Retinal pigment epithelial cell (primary cell): ENCODE measurements at places on chromosomes 2 and 18.
A peak's percentile ranks its signal among the peaks of the same experiment; 100 is the strongest.

- no peak for DNase-seq
These were observed 463.3 kb downstream of the STK39 start for GRCh38 chr2:167784084-167784425.

DNA sequence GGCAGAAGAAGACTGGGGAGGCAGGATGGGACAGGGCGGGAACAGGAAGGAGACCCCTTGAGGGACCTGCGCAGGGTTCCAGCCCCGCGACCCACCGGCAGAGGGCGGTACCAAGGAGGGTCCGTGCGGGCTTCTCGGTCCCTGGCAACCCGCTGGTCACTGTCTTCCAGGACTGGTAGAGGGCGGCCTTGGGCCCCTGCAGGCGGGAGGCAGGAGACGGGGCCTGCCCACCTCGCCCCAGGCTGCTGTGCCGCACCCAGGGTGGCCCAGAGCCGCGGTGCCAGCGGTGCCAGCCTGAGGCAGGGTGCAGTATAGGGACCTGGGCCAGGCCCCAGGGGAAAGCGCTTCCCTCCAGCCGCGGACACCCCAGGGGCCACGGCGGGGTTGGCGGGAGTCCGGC is 34.5 kb downstream of the NEURL3 start:
- DNase-seq: no peak

DNA sequence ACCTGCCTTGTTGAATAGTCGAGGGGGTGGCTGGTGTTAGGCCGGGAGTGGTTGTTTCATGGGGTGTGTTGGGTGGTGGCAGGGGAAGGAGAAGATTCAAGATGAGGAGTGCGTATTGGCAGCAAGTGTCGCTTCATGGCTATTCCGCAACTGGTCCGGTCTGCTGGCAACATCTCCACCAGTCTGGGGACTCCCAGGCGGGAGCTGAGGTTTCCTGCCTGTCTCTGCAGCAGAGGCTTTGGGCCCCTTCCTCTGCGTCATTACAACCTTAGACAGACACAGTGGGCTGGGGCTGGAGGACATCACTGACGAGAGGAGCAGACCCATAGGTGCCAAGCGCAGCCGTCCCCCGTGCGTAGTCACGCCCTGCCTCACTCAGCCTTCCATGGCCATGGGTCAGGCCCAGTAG is 64.0 kb upstream of the MCFD2 start:
- DNase-seq: no peak

- DNase-seq: peak; percentile 90
These were observed 44.8 kb downstream of the ARL4C start for GRCh38 chr2:234451852-234452625.

GRCh38 chr2:80329491-80329890 is 24.9 kb upstream of the LRRTM1 start:
- DNase-seq: no peak

DNA sequence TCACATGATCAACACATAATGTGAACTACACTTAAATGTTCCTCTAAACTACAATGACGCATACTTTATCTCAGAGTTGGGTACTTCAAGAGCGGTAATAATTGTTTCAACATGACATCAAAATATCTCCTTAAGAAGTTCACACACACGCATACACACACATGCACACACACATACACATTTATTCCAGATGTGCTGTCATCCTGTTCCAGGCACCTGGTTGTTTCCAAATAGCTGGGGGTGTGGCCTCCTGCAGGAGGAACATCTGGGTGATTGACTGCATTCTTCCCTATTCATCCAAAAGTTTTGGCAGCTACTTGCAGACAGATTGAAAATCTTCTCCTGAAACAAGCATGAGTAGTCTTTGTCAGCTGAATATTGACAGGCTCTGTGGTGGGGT is 37.9 kb upstream of the PIK3C3 start:
- no peak for DNase-seq

DNA sequence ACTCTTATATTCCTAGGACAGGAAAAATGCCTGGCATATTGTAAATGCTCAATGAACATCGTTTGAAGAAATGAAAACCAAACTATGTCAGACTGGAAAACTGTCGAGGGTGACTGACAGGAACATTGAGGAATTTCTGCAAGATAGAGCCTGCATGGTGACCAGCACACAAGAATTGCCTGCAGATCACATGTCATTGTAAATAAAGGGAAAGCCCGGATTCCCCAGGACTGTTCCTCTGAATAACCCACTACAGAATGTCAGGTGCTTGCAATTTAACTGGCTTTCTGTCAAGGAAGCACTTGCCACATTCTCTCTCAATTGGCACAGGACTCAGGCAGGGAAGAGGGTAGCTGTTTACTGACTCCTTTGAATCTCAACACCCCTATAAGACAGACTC is 129.0 kb upstream of the REG3G start:
- no peak for DNase-seq

DNA sequence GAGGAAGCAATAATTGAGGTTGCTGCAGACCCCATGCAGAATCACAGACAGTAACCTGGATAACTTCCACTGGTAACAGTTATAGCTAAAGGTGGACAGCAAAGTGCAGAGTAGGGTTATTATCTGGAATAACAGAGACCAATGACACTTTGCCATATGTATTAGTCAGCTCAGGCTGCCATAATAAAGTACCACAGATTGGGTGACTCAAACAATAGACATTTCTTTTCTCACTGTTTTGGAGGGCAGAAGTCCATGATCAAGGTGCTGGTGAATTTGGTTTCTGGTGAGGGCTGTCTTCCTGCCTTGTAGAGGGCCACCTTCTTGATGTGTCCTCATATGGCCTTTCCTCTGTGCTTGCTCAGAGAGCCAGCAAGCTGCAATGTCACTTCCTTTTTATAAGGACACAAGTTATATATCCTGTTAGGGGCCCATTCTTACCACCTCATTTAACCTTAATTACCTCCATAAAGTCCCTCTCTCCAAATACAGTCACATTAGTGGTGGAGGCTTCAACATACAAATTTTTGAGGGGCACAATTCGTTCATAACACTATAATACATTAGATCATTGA is 191.0 kb upstream of the LRP1B start:
- DNase-seq: no peak

DNA sequence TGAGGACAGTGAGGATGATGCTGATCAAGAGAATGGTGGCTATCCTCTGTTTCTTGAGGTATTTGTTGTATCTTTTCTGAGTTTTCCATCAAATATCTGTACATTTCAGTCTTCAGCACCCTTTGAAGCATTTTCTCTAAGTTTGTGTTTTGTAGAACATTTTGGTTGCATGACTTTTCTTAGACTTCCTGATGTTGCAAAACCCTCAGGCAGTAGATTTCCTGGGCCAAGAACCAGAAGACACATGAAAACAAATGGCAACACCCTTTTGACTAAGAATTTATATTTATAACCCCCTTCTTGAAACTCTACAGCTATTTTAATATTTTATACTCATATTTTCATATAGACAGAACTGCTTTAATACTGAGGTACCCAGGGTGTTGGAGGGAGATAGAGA is 16.2 kb downstream of the HNMT start:
- DNase-seq: no peak

DNA sequence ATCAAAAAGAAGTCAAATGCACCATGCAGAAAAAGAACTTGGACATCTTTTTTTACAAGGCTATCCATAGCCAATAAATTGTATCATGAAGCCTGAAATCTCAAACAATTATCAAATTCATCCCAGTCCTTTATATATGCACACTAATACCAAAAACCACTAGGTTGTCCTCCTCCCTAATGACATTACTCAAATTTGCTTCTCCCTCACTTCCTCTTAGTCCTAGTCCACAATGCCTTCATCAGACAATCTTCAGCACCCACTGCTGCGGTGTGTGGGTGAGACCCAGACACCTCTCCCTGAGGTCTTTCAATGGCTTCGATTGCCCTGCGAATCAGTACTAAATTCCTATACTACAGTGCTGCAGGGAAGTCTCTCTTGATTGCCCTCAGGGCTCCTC is 58.1 kb downstream of the CLASP1 start:
- no peak for DNase-seq

DNA sequence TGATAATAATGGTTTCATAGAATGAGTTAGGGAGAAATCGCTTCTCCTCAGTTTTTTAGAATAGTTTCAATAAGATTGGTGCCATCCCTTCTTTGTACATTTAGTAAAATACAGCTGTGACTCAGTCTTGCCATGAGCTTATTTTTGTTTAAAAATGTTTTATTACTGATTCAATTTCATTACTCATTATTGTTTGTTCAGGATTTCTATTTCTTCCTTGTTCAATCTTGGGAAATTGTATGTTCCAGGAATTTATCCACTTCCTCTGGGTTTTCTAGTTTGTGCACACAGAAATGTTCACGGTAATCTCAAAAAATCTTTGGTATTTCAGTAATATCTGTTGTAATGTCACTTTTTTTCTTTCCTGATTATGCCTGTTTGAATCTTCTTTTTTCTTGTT is 371.5 kb upstream of the SETBP1 start:
- no peak for DNase-seq

GRCh38 chr18:12748671-12749070 is 45.8 kb downstream of the PSMG2 start:
- DNase-seq: no peak

DNA sequence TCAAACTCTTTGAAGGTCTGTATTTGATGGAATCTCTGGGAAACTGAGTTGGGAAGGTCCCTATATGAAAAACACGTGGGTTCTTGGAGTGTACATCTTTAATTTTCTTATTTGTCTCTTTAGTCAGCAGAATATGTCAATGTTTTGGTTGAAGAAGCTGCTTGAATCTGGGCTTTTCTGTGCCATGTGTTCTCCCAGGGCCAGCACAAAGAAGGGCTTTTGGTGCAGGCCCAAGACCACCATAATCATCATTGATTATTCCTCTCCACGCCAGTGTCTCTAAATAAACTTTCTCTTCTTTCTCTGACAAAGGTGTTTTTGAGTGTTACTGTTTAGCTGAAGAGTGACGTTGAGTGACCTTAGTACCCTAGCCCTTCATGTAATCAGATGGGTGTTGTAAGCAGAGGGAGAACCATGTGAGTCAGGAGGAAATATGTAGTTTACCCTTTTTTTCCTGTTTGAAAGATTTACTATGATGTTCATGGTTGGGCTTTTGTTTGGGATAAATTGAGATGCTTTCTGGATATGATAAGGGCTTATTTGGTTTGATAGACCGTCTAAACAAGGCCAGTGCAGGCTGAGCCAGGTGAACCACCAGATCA is 11.6 kb upstream of the TNP1 start:
- DNase-seq: no peak

DNA sequence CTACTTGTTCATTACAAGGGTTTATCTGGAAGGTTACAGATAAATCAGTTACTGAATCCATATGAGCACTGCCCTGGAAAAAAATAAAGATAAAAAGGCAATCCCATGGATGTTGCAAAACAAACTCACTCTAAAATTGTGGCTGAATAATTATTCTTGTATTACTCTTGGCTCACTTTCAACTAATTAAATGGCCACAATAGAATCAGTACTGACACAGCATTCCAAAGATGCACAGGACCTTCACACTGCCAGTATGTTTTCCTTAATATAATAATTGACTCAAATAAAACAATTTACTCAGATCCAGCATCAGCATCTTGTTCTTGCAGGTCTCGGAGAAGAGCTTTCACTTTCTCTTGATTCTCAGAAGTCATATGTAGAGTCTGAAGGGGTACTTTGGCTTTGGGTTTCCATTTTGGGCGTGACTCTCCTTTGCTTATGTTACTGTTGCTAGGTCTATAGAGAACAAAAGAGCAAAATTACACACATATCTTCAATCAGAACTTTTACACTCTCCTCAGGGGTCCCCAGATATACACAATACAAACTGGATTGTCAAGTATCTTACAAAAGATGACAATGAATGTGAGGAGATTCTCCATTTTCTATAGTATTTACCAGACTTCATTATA is 12.6 kb downstream of the DHX57 start:
- DNase-seq: no peak

- no peak for DNase-seq
These were observed 116.6 kb upstream of the PELI1 start for GRCh38 chr2:64260817-64261216.

GRCh38 chr2:88855620-88856408 is 164.3 kb downstream of the RPIA start:
- DNase-seq: no peak

- no peak for DNase-seq
These were observed 167.4 kb upstream of the GATA6 start for GRCh38 chr18:22001912-22002487.

GRCh38 chr2:188524519-188525113 is 232.9 kb downstream of the GULP1 start:
- no peak for DNase-seq

- DNase-seq: peak; percentile 99
These were observed 83.2 kb downstream of the DDX1 start for GRCh38 chr2:15674637-15675455.

- no peak for DNase-seq
These were observed 1092.0 kb upstream of the LRRTM1 start for GRCh38 chr2:81396417-81397019.

DNA sequence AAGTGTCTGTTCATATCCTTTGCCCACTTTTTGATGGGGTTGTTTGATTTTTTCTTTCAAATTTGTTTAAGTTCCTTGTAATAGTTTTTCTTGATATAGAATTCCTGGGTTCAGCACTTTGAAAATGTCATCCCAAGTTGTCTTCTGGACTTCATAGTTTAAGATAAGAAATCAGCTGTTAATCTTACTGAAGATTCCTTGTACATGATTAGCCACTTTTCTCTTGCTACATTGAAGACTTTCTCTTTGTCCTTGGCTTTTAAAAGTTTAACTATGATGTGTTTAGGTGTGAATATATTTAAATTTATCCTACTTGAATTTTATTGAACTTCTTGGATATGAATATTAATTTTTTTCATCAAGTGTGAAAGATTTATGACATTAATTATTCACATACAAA is 387.2 kb upstream of the CWC22 start:
- no peak for DNase-seq

DNA sequence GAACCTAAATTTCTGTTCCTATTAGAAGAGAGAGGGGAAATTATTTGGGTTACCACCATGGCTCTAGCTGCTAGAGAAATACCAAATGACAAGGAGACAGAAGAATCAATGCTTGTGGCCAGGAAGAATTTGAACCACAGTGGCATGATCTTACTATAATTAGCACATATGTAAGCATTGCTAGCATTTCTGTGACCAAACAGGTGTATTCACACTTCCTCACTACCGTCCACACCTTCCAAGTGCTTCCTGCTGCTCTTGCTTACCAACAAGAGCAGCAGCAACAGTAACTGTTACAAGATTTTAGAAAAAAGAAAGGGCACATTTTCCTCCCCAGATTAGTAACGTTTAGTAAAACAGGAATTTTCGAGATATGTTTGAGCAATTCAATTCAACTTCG is 60.5 kb downstream of the CDH7 start:
- no peak for DNase-seq

DNA sequence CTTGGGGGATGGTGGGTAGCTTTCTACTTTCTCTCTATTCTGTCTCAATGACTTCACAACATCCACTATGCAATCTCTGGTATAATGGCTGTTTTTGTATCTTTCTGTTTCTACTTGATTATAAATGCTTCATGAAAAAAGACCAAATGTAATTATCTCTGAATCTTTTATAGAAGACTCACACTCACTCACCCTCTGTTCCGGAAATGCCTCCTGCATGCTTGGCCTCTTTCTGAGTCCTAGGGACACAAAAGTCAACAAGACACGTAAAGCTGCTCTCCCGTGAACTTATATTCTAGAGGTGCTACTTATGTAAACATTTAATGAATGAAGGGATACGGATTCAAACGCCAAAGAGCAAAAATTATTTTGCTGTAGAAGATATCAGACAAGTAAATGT is 502.2 kb upstream of the SOX11 start:
- no peak for DNase-seq
